ENCODE measurements at places on chromosomes 7 and 10.

- DNase-seq: peak; percentile 17
These were observed at the start of gene STOX1 for GRCh38 chr10:68826764-68827591. STOX1 (plus strand) TSS chr10:68827531; CDS start chr10:68827624, 93 bp downstream.

DNA sequence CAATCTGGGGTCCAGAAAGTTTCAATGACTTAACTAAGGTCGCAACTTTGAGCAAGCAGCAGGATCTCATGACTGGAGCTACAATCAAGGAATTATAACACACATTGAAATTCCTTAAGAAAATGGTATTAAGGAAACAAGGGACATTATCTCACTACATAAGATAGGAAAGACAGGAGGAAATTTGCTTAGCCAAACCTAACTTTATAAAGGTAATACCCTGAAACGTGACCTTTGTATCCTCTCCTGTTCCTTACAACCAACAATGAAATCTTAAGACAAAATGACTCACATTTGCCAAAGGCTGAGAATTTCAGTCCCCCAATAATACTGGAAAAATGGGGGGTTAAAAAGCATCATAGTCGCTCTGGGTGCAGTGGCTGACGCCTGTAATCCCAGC, 218.9 kb upstream of the LYZL1 start:
- no peak for DNase-seq

DNA sequence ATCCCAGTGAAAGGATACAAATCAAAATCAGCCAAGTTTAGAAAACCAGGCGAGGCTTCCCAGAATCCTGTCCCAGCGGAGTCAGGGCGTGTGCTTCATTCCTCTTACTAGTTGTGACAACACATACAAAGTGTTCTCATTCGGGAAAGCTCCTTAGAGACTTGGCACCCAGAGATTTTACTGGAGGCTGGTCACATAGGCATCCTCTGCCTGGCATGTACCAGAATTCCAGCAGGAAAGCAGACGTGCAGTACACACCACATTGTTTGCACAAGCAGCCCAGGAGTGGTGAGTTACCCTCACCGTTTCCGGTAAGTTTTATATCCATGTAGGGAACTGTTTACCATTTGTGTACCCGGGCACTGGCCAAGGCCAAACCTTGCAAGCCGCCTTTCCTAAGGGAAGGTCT, 34.9 kb downstream of the MMRN2 start:
- DNase-seq: no peak

DNA sequence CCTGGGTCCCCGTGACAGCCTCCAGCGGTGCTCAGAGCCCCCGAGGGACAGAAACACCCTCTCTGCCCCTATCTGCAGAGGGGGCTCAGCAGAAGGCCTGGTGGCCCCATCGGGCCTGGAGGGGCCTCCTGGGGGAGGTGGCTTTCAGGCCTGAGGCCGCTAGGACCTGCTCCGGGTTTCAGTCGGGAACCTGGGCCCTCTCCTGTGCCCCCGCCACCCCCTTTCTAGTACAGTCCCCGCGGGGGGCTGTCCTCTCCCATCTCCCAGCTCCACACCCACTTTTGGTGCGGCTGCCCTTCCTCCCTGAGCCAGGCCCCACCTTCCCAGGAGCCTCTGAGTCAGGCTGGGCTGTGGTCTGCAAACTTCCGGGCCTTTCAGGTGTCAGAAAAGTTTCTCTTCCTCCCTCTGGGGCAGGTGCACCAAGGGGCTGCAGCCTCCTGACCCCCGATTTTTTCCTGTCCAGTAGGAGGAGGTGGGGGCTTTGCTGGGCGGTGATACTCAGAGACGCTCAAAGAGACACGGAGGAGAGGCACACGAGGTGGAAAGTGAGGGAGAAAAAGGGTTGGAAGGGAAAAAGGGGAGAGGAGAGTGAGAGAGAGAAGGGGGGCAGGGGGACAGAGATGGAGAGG, 692 bp downstream of the CARD11 start:
- DNase-seq: no peak

GRCh38 chr10:48205918-48206317, 68.6 kb downstream of the FRMPD2 start:
- DNase-seq: no peak

GRCh38 chr7:45713669-45714520, 139.7 kb downstream of the ADCY1 start:
- no peak for DNase-seq

DNA sequence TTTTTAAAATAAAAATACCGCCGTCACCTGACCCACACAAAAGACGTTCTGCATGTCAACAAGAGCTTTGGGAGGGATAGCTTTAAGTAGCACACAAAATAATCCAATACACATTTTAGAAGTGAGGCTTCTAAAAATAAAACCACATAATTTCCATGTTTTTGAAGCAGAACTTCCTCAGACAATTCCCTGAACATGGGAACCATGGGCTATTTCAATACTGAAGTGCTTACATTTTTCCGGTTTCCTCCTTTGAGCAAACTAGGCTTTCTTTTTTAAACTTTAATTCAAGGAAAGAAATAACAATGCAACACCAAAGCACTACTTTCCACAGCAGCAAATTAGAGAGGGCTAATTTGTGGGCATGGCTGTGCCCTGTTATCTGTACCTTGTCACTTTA, 59.9 kb downstream of the ELMO1 start:
- DNase-seq: no peak

DNA sequence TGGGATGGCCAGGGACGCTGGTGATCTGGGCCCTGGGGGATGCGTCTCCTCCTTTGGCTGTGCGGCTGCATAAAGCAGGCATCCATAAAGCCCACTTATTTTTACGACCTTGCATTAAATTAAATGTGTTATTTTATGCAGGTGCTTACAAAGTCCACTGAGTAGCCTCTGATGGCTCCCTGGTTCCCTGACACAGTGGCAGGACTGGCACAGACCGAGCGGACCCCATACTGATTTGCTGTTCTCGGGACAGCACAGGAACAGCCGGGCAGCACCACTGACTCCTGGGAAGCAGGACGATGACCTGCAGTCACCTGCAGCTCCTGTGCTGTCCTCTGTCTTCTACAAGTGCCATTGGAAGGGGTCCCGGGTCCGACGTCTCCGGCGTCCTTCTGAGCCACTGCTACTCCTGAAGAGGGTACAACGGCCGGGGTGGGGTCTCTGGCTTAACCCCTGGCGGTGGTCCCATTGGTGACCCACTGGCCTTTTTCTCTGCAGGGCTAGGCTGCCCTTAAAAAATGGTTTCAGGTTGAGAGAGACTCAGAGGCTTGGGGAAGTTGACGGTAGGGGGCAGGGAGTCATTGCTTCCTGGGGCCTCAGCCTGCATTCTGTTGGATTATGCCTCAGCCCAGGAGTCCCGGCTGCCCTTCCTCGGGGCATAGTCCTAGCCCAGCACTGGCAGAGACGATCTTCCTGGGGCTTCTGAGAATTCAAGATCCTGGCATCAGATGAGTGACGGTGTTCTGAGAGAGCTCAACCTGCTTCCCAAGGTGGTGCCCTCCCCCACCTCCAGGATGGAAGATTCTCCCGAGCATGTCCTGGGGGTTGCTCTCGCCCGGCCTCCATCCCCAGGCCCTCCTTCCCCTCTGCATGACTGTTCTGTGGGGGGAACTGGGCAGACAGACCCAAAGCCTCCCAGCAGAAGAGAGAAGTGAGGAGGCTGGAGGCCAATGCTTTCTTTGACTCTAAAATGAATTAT, 330.1 kb downstream of the ADARB2 start:
- no peak for DNase-seq

GRCh38 chr10:120406376-120406775, 50.7 kb upstream of the PLPP4 start:
- no peak for DNase-seq

GRCh38 chr10:75720157-75720556, 288.7 kb downstream of the LRMDA start:
- no peak for DNase-seq

DNA sequence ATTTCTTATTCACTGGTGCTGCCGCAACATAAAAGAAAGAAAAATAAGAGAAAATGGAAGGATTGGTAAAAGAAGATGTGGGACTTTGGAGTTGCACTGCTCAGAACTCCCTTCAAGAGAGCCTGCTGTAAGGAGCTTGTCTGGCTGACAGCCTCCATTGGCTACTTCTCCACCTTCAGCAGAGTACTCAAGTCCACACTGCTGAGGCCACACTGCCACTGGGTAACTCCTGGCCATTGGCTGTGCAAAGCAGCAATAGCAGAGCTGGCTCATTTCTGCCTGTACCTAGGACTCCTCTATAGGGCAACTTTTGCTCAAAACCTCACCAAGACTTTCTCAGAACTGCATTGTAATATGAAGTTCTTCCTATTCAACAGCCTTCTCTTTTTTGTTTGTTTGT, 38.7 kb upstream of the PCLO start:
- no peak for DNase-seq

DNA sequence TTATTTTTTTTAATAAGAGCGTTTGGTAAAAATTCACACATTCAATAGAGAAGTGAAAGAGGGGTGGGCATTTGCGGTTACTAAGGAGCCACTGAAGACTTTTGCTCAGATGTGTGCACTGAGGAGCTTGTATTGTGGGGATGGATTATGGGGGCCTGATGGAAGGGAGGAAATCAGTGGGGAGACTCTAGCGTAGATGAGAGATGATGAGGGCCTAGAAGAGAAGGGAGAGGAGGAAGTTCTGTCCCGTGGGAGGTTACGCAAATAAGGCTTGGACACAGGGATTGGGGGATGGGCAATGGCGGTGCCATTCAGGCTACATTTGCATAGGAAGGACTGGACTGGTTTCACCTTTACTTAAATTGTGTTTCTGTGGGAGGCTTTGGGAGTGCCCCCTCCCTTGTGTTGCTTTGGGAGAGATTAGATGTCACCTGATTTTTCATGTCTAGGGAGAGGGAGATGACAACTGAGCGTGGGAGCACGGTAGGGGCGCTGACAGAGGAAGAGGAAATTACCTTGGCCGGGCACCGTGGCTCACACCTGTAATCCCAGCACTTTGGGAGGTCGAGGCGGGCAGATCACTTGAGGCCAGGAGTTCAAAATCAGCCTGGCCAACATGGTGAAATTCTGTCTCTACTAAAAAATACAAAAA, 2.2 kb upstream of the HIP1 start:
- DNase-seq: no peak

DNA sequence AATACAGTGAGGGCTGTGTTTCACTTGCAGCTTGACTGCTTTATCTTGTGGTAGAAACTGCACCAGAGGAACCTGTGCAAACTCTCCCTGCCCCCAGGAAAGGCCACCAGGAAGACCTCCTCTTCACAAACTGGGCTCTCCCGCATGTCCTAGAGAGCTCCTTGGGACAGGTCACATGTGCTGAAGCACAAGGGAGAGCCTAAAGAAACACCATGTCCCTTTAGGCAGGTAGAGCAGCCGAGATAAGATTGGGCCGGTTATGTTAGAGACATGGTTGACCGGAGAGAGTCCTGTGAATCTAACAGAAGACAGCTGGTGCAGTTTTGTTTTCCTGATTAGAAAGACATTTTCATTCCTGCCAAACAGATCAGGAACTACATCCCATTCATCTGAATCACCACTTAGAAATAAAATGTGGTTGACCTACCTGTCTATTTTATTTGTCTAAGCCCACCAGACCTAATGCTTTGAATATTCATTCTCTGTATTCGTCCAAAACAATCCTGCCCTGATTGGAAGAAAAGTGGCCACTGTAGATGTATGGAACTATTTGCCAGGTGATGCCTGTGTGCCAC, 224.1 kb downstream of the GLI3 start:
- DNase-seq: no peak

DNA sequence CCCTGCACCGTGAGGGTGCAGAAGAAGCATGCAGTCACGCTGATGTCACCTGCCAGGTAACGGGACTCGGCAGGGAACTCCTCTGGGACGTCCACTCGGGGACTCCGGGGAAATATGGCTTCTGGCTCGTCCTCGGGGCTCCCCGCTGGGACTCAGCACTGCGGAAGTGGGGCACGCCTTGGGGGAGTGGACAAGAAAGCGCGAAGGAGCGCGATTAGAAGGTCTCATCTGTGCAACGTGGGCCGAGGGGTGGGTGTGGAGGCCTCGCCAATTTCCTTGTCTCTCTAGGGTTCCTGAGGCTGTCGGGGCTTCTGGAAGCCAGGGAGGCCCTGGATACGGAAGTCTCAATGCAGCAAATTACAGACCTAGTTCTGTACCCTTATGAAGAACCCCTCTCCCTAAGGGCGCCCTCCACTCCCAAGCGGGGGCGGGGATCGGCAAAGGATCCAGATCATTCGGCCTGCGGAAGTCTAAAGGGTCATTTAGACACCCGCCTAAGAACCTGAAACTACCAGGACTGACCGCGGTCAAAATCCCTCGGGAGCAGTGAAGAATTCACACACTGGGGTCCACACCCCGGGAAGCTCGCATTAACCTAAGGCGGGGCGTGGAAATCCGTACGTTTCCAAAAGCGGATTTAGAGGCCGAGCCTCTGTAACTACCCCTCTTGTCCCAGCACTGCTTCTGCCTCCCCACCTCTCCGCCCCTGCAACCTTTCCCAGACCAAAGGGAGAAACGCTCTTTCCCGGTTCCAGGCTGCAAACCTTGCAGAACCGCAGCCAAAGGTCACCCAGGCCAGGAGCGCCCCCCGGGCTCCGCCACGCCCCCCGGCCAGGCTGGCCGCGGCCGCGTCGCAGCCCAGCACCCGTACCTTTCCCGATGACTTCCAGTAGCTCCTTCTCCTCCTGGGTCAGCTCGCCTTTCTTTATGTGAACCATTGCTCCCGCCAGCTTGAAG, 640 bp downstream of the ANKMY2 start:
- no peak for DNase-seq

Measured in stimulated activated CD8-positive, alpha-beta memory T cell treated with anti-CD3 and anti-CD28 coated beads, Interleukin-4, amount 100 ng/mL, for 1 hour (primary cell).